ENCODE measurements at places on chromosomes 6 and 20.

GRCh38 chr6:55819811-55820210 is 55.6 kb downstream of the BMP5 start:
- no peak for DNase-seq

DNA sequence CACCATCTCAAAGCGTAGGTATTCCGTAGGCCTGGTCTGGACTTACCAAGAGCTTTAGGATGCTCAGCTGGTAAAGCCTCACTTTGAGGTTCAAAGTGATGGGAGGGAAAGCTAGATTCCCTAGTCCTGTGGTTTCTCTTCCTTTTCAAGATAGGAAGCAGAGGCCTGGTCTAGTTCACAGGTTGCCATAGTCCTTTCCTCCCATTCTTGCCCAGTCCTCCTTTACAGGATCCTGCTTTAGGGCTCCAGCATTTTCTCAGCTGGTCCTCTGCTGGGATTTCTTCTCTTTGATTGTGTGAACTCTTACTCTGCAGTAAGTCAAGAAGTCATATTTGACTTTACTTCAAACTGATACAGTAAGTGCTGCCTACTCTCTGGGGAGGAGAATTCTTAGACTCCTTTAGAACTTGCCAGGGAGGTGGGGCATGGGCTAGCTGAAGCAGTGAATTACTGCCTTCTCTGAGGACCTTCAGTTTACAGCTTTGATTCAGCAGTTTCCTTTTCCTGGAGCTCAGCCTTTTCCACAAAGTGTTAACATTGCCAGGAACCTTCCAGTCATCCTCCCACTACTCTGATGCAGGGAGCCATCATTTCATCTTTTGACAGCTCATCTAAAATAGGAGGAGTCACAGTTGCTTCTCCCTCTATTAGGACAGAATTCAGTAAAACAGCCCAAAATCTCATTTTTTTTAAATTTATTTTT is 42.8 kb upstream of the PLCG1 start:
- DNase-seq = no peak

DNA sequence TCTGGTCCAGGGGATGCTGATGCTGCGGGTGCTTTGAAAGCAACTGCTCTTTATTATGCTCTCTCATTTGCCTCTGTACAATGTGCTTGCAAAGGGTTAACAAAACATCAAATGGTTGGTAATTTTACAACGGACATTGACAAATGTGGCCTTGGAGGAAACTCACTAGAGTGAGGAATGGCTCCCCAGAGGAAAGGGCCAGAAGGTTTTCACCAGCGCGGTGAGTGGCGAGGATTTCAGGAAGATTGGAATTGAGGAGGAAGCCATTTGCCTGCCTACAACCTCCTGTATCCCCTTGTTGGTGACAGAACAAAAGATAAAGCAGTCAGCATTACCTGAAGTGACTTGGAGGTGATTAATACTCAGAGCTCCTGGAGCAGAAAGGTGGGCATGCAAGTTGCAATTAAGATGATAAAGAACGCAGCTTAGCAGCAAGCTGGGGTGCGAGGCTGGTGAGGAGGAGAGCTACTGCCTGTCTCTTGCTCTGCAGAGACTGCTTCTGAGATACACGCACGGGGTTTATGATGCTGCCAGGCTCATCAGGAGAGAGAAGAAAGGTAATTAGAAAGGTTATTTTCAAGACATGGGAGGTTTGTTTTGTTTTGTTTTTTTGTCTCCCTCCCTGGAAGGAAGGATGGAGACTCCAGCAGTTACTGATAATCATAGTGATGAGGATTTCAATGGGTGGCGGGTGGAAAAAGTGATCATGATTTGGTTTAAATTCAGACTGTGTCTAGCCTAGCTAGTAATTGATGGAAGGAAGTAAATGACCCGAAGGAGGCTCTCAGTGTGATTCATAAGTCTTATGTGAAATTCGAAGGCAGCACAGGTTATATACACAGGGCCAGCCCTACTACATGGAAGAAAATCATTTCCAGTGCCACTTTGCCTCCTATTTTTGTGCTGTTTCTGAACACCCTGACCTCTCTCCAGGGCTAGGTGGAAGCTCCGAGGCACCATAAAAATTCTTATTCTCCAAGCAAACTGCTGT is 141.6 kb upstream of the DTNBP1 start:
- DNase-seq = no peak

GRCh38 chr20:25592135-25592852 is 7.0 kb upstream of the NINL start:
- DNase-seq = no peak

- DNase-seq = no peak
Observed at GRCh38 chr6:18457065-18457737, 70.1 kb downstream of the RNF144B start.

DNA sequence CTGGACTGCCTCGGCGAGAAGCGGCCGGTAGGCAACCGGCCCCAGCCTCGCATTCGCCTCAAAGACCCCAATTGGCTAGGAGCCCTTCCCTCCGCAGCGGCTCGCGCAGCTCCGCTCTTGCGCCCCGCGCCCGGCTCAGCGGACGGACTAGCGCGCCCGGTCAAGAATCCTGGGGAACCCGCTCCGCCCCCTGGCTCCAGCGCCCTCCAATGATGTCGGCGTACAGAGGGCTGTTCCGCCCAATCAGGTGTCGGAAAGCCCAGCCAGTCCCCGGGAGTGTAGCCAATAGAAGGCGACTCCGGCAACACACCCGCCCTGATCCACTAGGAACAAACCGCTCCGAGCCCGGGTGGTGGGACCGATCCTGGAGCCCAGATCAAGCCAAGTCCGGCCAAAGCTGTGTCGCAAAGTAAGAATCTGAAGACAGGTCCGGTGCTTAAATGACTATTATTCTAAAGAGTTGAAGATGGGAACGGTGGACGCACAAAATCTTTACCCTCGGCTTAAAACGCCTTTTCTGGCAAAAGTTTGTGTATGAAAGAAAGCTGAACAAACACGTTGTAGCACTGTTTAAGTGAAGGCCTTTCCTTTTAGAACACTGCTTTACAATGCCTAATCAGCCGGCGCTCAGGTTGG is 132.2 kb downstream of the OGFRL1 start:
- DNase-seq = peak; percentile 94

DNA sequence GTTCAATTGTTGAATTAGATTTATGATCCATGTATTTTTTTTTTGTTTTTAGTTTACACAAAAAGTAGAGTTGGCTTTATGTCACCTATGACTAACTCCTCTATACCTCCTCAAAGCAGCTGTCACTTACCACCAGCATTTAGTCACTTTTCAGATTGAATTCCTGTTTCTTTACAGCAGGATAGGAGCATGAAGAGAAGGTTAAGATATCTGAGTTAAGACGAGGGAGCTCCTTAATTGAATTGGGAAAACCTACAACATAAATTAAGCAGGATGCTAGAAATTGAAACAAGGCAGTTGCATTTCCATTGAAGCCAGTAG is 237.2 kb downstream of the FARS2 start:
- DNase-seq = no peak

GRCh38 chr6:81382852-81383251 is 369.6 kb downstream of the TENT5A start:
- no peak for DNase-seq

- no peak for DNase-seq
Observed at GRCh38 chr20:41391587-41392001, 25.0 kb upstream of the EMILIN3 start.

GRCh38 chr6:80607811-80608391 is 501.4 kb downstream of the BCKDHB start:
- DNase-seq = no peak

DNA sequence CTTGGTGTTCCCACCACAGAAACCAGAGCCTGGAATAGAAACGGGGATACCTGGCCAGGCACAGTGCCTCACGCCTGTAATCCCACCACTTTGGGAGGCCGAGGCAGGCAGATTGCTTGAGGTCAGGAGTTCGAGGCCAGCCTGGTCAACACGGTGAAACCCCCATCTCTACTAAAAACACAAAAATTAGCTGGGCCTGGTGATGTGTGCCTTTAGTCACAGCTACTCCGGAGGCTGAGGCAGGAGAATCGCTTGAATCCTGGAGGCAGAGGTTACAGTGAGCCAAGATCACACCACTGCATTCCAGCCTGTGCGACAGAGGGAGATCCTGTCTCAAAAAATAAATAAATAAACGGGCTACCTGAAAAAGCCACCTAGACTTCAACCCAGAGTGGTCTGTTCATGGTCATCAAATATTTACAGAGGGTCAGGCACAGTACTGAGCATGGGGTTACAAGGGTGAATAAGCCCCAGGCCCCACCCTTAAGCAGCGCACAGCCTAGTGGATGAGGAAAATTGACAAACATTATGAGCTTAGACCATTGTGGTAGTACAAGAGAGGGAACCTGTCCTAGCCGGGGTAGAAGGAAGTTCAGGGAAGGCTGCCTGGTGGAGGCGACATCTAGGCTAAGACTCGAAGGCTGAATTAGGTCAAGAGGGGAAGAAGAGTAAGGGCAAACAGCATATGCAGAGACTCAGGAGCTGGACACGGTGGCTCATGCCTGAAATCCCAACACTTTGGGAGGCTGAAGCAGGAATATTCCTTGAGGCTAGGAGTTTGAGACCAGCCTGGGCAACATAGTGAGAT is 7.2 kb upstream of the PCIF1 start:
- DNase-seq = no peak

DNA sequence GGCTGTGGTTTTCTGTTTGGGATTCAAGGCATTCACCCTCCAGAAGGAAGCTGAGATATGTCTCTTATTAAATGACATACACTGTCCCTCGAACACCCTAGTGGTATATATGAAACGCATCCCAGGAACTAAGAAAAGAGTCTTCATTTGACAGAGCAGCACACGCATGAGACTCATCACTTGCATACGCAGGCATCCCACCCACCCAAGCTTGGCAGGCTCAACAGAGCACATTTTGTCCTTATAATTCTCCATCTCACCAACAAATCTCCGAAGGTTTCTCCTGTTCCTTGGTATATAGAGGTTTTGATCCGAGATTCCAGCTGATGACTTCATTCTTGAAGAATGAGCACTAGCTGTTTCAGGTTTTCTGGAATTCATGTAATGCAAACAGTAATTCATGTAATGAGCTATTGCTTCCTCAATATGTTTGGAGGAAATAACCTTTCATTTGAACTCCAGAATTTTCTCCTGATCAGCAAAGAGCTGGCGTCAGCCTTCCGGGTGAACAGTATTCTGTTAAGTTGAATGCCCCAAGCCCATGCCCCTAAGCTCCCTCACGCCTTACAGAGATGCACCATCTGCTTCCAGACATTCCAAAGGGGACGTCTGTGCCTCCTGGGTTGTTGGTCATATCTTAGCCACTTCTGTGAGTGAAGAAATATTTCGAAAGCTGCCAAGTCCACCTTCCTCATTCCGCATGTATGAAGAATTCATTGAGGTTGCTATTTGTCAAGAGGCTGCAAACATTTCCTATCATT is 66.0 kb upstream of the CDH4 start:
- DNase-seq = peak; percentile 38

DNA sequence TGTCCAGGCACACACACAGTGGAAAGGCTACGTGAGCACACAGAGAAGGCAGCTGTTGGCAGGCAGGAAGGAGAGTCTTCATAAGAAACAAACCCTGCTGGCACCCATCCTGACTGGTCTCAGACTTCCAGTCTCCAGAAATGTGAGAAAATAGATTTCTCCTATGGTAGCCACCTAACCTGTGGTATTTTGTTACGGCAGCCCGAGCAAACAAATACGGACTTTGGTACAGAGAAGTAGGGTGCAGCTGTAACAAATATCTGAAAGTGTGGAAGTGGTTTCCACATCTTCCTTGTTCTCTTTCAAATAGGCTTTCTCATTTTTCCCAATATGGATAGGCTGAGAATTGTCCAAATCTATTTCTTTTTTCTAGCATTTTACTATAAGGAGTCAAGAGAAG is 94.6 kb downstream of the ADGB start:
- DNase-seq = no peak

GRCh38 chr20:2279253-2279779 is 16.5 kb upstream of the TGM3 start:
- no peak for DNase-seq

- no peak for DNase-seq
Observed at GRCh38 chr6:113823916-113824315, 33.2 kb upstream of the MARCKS start.

DNA sequence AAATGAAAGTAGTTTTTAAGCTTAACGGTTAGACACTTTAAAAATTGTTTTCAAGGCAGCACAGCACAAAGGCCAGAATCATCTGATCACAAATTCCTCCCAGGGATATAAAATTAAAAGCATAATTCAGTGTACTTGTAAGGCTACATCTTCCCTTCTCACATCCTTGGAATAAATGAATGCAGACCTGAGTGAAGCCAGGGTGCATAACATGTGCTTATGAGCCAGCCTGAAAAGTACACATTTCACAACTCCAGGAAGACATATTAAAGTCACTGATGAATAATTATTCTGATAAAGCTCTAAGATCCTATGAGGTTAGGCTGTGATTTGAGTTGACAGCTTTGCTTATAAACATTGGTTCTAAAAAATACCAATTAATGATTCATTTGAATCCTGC is 163.6 kb downstream of the BTBD9 start:
- DNase-seq = no peak

GRCh38 chr6:151551223-151551857 is 57.5 kb downstream of the CCDC170 start:
- no peak for DNase-seq

DNA sequence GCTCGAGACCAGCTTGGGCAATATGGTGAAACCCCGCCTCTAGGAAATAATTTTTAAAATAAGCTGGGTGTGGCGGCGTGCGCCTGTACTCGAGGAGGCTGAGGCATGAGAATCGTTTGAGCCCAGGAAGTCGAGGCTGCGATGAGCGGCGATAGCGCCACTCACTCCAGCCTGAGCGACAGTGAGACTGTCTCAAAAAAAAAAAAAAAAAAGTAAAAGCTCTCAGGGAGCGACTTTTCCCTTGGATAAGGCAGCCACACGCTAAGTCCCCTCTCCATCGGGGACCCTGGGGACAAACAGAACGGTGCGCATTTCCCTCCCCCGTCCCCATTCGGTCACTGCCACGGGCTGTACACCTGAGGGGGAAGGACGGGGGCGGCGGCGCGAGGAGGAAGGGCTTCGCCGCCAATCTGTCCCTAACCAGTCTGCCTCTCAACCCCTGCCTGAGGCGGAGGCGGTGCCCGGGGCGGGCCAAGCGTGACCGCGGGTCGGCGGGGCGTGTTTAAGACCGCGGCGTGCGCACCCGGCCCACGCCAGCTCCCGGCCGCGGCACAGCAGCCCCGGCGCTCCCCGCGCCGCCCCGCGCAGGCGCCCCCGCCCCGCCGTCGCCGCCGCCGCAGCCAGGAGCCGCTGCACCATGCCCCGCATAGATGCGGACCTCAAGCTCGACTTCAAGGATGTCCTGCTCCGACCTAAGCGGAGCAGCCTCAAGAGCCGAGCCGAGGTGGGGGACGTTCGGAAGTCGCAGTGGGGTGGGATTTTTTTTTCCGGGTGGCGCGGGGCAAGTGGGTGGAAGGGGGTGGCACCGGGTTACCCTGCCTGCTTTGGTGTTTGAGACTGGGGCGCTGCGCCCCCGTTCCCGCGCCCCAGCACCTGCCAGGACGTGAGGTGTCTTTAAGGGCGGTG is at the start of gene GMPR:
Gene GMPR (plus strand): TSS at position 531 of the 906 bp plus-strand sequence. CDS start 107 bp downstream, at position 638.
- peak; percentile 30 for DNase-seq

- no peak for DNase-seq
Observed at GRCh38 chr6:127786109-127786508, 114.7 kb downstream of the THEMIS start.

- no peak for DNase-seq
Observed at GRCh38 chr6:131387562-131388447, 185.2 kb upstream of the ARG1 start.
